ENCODE measurements at places on chromosomes 1 and 21. TPM values are rescaled to one million over a fixed set of nuclear protein-coding genes. Genes with fewer than 3 reads are reported as not detected.
A peak's percentile ranks its signal among the peaks of the same experiment; 100 is the strongest.

GRCh38 chr1:156114101-156114918, at the start of gene LMNA:
Gene LMNA, plus strand, starts transcription at chr1:156114711. Its CDS starts 208 bp downstream, at chr1:156114919.
- DNase-seq = peak; percentile 98
- H3K4me3 ChIP-seq = peak within 1 kb of the TSS; percentile 99
- no peak within 1 kb of the TSS for H3K27ac ChIP-seq
- no peaks in the 10 kb centered on the region for H3K36me3 ChIP-seq

GRCh38 chr1:102529446-102529845, 532.7 kb upstream of the OLFM3 start:
- H3K27ac ChIP-seq = no peak overlapping the region
- no peaks in the 10 kb centered on the region for H3K27me3 ChIP-seq
- H3K36me3 ChIP-seq = no peaks in the 10 kb centered on the region
- no peak overlapping the region for H3K4me3 ChIP-seq
- no peaks in the 10 kb centered on the region for H3K4me1 ChIP-seq
- DNase-seq = no peak

- no peaks in the 10 kb centered on the region for H3K36me3 ChIP-seq
- H3K27ac ChIP-seq = no peak overlapping the region
- DNase-seq = no peak
- peaks cover 9% of the 10 kb centered on the region for H3K4me1 ChIP-seq
- H3K27me3 ChIP-seq = peaks cover 33% of the 10 kb centered on the region
- no peak overlapping the region for H3K4me3 ChIP-seq
These were observed 3.9 kb upstream of the SYNC start for GRCh38 chr1:32706491-32706890.

- H3K27me3 ChIP-seq = no peaks in the 10 kb centered on the region
- no peak overlapping the region for H3K4me3 ChIP-seq
- no peaks in the 10 kb centered on the region for H3K4me1 ChIP-seq
- DNase-seq = no peak
- H3K27ac ChIP-seq = no peak overlapping the region
- no peaks in the 10 kb centered on the region for H3K36me3 ChIP-seq
These were observed 36.5 kb downstream of the ZBTB18 start for GRCh38 chr1:244087611-244088010.

The ANGPTL7 gene
- not detected for total RNA-seq

The ZCCHC17 gene
- total RNA-seq = 43.7 TPM
